NAMALWA (cell line): ENCODE measurements at places on chromosomes 16 and 17.

- DNase-seq, result no peak
Observed at GRCh38 chr16:54125751-54126655, 160.6 kb downstream of the IRX3 start.

DNA sequence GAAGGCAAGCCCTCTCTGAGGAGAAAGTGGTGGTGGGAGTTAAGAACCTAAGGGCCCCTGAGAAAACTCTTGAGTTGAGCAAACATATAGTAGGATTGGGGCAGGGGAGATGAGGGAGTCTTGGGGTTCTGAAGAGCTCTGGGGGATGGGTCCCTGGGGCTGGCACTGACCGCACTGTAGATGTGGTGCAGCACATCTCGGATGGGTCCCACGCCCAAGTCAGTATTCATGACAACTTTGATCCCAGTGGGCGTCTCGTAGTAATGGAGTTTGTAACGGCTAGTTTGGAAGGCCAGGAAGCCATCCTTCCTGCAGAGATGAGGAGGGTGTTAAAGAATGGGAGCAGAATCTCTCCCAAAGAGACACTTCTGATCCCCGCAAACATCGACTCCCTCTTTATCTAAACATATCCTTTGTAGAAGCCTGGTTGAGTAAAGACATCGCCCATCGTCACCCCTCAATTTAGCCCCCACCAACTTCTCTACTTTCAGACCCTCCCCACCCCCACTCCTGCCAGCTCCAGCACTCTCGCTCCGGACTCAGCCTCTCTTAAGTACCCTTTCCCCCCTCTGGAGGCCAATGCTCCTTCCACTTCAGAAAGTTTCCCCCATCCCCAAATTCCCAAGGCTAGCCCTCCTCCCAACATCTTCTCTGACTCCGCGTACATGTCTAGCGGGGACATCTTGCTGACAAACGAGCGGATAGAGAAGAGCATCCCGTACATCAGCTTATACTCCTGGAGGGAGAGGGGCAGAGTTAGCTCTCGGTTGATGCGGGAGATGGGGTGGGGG is 710 bp downstream of the TRAPPC1 start:
- DNase-seq, result no peak

DNA sequence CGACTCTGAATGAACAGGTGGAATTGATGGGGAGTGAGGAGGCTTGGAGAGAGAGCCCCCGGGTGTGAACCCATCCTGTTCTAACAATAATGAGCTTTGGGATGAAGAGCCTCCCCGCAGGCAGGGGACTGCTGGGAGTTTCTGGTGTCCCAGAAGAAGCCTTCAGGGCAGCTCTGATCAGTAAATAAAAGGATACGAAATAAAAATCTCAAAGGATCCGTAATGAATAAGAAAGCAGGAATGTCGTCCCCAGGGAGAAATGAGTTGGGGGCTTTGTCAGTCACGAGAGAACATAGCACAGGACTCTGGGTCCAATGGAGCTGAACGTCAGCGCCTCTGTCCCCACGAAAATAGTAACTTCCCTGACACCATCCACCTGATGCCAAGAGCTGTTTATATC is 113.4 kb downstream of the PITPNC1 start:
- DNase-seq, result no peak

DNA sequence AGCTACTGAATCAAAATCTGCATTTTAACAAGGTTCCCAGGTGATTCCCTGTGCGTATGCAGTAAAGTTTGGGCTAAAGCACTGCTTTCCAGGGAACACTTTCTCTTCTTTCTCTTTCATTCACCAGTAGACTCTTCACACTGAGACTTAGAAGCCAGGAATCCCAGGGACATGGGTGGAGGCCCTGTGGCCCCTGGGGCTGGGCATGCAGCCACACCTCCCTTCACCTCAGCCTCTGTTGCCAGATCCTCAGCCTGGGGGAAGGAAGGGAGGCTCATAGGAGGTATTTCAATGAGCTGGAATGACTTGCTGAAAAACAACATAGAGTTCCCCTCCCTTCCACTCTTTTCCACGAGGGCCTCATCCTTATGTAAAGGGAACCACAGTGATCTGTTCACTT is 1.2 kb downstream of the G6PC3 start:
- no peak for DNase-seq

GRCh38 chr16:59886021-59886420 is 1151.9 kb upstream of the GOT2 start:
- no peak for DNase-seq

- DNase-seq, result no peak
Observed at GRCh38 chr17:978103-979093, 1.2 kb downstream of the NXN start.

- no peak for DNase-seq
Observed at GRCh38 chr16:2702871-2703745, 16.9 kb downstream of the PRSS27 start.

- peak; percentile 80 for DNase-seq
Observed at GRCh38 chr17:57747221-57748017, 2.3 kb upstream of the CCDC182 start.

GRCh38 chr17:550041-550398 is 164.6 kb downstream of the VPS53 start:
- DNase-seq, result no peak

DNA sequence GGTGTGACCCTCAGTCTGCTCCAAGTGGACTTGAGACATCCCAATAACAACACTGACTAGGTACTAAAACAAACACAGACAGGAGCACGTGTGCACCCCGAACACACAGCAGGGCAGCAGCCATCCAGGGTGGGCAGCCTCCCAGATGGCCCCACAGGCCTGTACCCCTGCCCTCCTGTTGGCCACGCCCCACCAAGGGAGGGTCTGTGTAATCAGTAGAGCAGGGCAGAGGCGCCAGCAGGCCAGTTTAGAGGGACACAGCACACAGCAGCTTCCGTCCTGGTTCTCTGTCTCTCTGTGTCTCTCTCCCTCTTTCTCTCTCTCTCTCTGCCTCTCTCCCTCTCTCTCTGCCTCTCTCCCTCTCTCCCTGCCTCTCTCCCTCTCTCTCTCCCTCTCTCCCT is 21.4 kb downstream of the ACTG1 start:
- DNase-seq, result no peak

GRCh38 chr16:72680732-72681131 is 367.2 kb downstream of the ZFHX3 start:
- DNase-seq, result no peak

DNA sequence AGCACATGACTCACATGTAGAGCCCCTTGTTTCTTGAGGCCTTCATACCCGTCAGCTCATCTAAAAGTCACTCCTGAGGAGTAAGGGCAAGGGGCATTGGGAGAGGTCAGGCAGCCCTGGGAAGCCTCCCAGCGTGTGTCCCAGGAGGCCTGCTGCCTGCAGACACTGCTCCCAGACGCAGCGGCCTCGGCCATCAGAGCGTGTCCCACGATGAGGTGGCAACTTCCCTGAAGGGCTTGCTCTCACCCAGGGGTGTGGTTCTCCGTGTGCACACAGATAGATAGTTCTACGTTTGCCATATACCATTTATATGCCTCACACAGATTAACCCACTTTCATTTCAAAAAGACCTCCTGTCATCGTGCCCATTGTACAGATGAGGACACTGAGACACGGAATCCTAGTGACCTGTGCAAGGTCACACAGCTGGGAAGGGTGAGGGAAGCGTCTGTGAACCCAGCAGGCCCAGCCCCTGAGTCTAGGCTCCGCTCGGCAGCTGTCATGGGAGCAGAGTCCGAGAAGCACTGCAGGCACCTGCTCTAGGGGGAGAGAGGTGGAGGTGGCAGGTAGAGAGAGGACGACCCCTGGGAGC is 8.3 kb downstream of the TUBB3 start:
- DNase-seq, result no peak

- DNase-seq, result peak; percentile 75
Observed at GRCh38 chr17:74210191-74211140, 2.9 kb upstream of the TTYH2 start.

- no peak for DNase-seq
Observed at GRCh38 chr17:57663326-57664070, 81.6 kb downstream of the CCDC182 start.

- no peak for DNase-seq
Observed at GRCh38 chr16:62967611-62968010, 931.4 kb upstream of the CDH8 start.

GRCh38 chr17:67244431-67245072 is 444 bp downstream of the HELZ start:
- peak; percentile 21 for DNase-seq

GRCh38 chr16:19563377-19563776 is 7.9 kb downstream of the VPS35L start:
- no peak for DNase-seq
